ENCODE measurements at places on chromosomes 5 and 9. TPM values are rescaled to one million over a fixed set of nuclear protein-coding genes. Genes with fewer than 3 reads are reported as not detected.

The PCDHGB3 gene
- not detected for polyA plus RNA-seq

The MSMP gene
- polyA plus RNA-seq = 0.52 TPM

The PRR16 gene
- polyA plus RNA-seq = 3.0 TPM

The LCN15 gene
- polyA plus RNA-seq = 38.5 TPM

The SLC1A1 gene
- 41.8 TPM for polyA plus RNA-seq

The PCDHB3 gene
- 0.68 TPM for polyA plus RNA-seq

The RETREG1 gene
- polyA plus RNA-seq = 9.5 TPM

The KIAA0825 gene
- polyA plus RNA-seq = 0.51 TPM

The FAM200C gene
- polyA plus RNA-seq = 1.6 TPM

The TMEM252 gene
- 19.4 TPM for polyA plus RNA-seq

The PRPF4 gene
- 8.5 TPM for polyA plus RNA-seq

The INSL4 gene
- polyA plus RNA-seq = not detected

The CCDC152 gene
- polyA plus RNA-seq = 42.6 TPM

The GPR21 gene
- polyA plus RNA-seq = not detected

The CAVIN4 gene
- 0.95 TPM for polyA plus RNA-seq

The DOCK2 gene
- 5.9 TPM for polyA plus RNA-seq

The CA9 gene
- 172 TPM for polyA plus RNA-seq

The ADAMTS6 gene
- polyA plus RNA-seq = 0.28 TPM

The PCDHB16 gene
- 0.37 TPM for polyA plus RNA-seq

The TPPP gene
- polyA plus RNA-seq = 5.3 TPM

The CARD19 gene
- polyA plus RNA-seq = 45.6 TPM

The PCDHA1 gene
- polyA plus RNA-seq = not detected
